ENCODE measurements at places on chromosomes 7 and 10.
A peak's percentile ranks its signal among the peaks of the same experiment; 100 is the strongest.

GRCh38 chr7:75575488-75576121 is 83.5 kb downstream of the SPDYE5 start:
- no peak for DNase-seq

DNA sequence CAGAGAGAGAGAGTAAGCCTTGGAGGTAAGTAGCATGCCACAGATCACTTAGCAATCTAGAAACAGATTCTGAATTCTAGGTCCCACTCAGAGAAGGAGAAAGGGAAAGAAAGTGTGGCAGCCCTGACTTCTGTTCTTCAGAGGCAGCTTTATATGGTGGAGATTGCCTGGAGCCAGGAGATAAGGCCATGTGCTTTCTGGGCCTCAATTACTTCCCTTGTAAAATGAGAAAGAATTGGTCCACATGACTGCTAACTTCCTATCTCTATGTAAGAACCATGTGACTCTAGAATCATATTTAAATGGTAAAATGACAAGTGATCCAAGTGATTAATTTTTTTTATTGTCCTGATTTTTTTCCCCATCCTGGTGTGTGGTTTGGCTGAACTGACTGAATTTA is 64.1 kb downstream of the HHEX start:
- DNase-seq: no peak

DNA sequence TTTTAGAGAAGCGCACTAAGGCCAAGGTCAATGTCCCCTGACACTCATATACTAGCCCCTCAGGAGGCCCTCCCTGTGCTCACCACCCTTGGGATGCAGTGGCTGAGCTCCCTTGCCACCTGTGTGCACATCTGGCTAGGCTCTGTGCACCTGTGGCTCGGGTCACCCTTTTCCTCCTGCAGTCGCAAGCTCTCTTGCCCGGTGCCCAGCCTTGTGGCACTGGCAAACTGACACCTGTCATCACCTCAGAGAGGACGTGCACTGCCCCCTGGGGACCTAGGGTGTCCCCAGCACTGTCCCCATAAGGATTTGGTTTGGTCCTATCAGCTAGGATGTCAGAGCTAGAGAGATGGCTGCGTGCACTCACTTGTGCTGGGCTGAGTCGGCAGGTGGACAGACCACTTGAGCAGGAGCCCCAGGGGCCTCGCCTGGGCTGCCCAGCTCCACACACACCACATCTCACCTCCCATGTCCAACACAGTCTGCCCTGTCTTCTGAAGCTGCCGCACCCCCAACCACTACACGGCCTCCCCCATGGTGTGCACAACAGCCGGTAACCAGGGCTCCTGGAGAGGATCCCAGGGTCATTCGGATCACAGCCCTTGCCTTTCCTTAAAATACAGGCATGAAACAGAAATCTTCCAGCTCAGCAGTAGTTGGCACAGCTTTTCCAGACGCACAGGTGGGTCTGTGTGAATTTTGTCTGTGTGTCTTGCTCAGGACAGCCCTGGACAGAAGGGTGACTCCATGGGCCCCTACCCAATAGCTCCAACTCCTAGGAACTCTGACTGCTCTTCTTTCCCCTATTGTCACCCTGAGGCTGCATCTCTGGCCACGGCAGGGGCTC is 111.0 kb downstream of the GRID1 start:
- DNase-seq: no peak

- DNase-seq: no peak
These were observed 14.1 kb downstream of the LAT2 start for GRCh38 chr7:74223711-74224510.

- no peak for DNase-seq
These were observed 20.7 kb downstream of the VSTM4 start for GRCh38 chr10:49094646-49095045.

GRCh38 chr7:2819161-2819953 is 24.8 kb downstream of the GNA12 start:
- DNase-seq: no peak

GRCh38 chr7:155799514-155799913 is 12.7 kb downstream of the SHH start:
- DNase-seq: no peak

DNA sequence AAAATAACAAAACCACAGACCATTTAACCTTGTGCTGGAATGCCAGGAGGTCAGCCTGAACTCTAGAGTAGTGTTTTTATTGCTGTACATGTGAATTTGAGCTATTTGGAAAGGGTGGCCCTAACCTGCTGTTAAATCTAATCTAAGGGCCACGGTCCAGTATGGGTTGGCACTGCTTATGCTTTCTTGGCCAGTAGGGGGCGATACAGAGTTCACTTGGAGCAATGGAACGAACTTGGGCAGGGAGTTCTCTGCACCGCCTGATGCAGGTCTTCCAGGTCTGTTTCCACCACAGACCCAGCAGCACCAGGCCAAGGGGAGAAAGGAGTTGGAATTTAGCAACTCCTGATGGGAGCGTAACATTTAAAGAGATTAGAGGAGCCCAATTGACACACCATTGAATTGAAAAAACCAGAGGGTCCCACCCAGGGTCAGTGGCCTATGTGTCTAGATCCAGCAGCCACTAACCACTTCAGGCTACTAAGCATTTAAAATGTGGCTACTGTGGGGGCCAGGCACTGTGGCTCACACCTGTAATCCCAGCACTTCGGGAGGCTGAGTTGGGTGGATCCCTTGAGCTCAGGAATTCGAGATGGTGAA is 75.7 kb upstream of the EFCAB10 start:
- DNase-seq: peak; percentile 51

GRCh38 chr10:104925232-104925851 is 284.3 kb downstream of the SORCS3 start:
- peak; percentile 7 for DNase-seq

- DNase-seq: no peak
These were observed 2.3 kb downstream of the CDK13 start for GRCh38 chr7:39952374-39952773.

DNA sequence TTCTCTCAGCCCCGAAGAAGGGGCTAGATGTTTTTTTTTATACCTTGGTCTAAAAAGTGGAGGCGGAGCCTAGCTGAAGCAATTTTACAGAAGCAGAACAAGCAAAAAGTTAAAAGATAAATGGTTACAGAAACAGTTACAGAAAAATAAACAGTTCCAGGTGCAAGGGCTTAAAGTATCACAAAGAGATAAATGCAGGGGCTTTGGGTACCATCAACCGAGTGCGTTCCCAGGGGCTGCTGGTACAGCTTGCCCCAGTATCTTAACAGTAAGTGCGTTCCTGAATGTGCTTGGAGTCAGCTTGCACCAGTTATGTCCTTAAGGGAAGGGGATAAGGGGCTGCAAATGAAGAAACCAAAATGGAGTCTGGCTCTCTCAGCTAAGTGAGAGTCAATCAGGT is 173.9 kb upstream of the MBL2 start:
- DNase-seq: no peak

- no peak for DNase-seq
These were observed 5.3 kb upstream of the LDB3 start for GRCh38 chr10:86663046-86663345.

DNA sequence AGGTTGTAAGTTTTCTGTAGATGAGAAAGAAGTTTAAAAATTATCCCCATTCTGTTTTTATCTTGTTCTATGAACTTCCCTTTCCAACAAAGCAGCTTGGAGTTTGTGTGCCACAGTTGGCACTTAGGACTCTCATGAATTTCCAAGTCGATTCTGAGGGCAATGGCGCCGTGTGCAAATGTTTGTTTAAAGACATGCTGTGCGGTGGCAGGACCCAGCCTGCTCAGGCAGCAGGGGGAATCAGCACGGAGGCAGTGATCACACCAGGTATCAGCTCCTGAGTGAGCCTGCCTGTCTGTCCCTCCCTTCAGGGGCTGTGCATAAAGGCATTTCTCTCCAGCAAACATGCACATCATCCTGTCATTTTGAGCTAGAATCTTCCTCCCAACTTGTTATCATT is 109.8 kb upstream of the WDR11 start:
- DNase-seq: no peak

DNA sequence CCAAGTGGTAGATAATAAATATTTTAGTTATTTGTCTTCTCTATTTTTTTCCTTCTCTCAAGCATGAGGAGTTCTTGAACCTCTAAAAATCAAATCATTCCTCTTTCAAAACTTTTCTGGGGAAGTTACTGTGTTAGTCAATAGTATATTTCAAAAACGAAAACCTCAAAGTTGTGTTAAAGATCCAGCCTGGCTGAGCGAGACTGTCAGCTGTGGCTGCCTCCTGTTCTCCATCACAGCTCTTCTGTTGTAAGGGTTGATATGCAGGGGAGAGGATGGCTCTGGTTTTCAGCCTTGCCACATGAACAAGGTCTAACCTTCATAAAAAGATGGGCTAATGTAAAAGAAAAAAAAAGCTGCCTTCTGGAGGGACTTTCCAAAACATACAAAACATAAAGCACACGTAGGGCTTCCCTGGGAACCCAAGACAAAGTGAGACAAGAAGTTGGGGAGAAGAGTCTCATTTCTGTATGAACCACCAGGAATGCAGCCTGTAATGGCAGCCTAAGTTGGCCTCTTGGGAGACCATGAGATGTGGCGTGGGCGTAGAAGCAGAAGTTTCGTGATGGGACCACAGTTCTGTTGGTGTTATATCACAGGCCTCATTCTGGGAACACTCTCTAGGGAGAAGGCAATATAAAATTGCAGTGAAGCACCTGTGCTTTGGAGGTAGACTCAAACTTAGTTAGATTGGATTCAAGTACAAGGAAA is 77.9 kb upstream of the FHIP2A start:
- no peak for DNase-seq

GRCh38 chr10:133104068-133104962 is 16.6 kb downstream of the ADGRA1 start:
- no peak for DNase-seq
